Activated naive CD8-positive, alpha-beta T cell treated with anti-CD3 and anti-CD28 coated beads for 36 hours (primary cell): ENCODE measurements at places on chromosomes 7 and 10.

GRCh38 chr7:31000161-31000693, 36.5 kb downstream of the GHRHR start:
- no peak for DNase-seq

- DNase-seq: no peak
These were observed 1018.7 kb downstream of the TYW1 start for GRCh38 chr7:68015122-68015977.

- DNase-seq: no peak
These were observed 50.7 kb upstream of the CABCOCO1 start for GRCh38 chr10:61612009-61612408.

- no peak for DNase-seq
These were observed 264.6 kb upstream of the BMPER start for GRCh38 chr7:33640741-33641140.

DNA sequence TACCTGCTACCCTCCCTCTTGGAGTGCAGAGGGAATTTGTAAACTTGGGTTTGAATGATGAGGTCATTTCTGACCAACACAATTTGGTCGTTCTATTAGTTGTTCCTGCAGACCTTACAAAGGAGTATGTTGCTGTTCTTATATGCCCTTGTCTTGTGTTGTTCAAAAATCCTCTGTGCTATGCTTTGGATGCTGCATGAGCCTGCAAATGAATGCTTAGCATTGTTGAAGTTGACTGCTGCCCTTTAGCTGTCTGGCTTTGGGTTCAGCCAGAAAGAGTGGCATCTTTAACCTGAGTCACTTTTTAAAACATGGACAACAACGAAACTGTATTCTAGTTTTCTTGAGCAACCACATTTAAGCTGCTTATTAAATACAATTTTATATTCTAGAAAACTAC, 80.3 kb downstream of the SND1 start:
- no peak for DNase-seq

- DNase-seq: no peak
These were observed 597.9 kb upstream of the DPP6 start for GRCh38 chr7:153454306-153454705.

DNA sequence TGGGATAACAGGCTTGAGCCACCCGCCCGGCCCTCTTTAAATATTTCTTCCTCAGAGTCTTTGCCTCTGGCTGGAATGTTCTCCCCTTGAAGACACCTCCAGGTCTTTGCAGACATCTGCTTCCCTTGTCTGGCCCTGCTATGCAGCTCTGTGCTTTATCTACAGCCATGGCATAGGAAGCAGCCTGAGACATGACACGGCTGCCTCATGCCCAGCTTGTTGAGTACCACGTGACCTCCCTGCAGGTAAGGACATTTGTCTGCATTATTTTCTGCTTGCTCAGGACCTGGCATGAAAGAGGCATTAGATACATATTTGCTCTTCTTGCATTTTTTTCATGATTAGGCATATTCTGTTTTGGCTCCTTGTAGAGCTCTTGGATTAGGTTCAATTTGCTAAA, 113.8 kb upstream of the KLF6 start:
- DNase-seq: no peak

- no peak for DNase-seq
These were observed 65.6 kb downstream of the COL26A1 start for GRCh38 chr7:101428093-101428866.

DNA sequence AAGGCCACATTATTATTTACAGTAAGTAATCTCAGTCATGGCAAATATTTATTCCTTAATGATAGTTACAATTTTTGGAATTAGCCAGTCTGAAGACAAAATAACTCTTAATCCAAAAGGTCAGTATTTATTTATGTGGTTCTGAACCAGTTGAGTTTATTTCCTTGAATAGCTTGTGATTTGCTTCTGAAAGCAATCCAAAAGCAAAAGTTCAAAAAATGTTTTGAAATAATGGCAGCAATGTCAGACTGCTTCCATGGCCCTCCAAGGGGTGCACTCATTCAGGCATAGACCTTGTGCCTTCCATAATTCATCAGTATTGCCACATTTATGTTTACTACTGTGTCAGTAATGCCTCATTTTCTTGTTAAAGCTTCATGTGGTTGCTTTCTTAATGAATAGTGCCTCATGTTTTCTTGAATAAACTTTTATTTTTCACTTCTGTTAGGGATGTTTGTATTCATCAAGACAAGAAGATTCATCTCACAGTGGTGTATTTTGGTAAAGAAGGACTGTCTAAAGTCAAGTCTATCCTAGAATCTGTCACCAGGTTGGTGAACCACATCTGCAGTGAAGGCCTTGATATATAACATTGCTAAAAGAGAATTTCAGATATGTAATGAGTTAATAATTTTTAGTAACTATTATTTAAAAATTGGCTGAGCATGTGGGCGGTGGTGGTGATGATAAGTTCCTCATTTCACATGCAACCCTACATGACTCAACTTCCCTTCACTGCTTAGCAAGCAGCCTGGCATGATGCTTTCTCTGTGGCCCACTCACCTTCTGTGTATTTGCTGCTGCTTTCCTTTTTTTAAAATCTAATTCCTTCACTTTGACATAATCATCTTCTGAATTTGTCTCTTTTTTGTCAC, 22.0 kb downstream of the CSGALNACT2 start:
- DNase-seq: peak; percentile 14

DNA sequence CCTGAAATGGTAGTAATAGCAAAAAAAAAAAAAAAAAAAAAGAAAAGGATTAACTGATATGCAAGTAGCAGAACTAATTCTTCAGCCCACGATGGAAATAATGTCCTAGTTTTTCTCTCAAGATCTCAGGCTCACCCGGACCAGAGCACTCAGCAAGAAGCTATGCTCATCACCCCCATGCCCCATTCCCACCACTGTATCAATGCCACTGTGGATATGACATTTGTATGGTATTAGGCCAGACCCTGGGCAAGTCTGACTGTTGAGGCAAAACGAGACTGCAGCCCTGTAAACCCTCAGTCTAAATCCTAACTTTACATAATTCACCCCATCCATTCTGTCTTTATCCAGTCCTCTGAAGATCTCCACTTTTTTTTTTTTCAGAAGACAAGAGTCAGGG, 186.1 kb upstream of the KLF14 start:
- DNase-seq: no peak

DNA sequence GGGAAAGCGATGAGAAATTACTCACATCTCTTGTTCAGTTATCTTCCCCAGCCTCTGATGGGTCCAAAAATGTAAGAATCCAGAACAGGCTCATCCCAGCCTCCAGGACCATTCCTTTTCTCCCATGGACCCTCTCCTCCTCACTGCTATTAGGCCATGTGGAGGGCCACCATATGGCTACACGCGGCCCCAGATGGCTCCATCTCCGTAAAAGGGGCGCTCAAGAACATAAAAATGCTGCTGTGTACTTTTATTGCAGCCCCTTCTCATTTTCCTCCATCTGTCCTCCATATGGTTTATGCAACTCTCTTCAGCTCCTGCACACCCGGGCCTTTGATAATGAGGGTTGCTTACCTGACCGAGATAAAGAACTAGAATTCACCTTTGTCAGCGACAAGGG, 166.2 kb downstream of the RAPGEF5 start:
- no peak for DNase-seq

DNA sequence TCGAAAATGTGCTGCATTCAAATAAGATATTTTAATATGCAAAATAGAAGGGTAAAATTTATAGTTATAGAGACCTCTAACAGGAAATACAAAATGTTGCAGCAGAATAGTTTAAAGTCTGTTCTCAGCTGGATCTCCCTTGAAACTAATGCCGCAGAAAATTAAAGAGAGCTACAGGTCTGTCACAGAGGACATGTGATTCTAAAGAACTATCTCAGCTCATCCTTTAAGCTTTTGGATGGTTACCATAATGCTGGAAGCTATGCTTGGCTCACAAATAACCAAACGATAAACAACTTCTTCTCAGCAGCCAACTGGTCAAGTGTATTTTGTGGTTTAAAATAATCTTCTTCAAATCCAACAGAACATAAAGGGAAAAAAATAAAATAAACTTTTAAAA, 353.0 kb downstream of the PARD3 start:
- no peak for DNase-seq
